Femur (tissue), 1 donor: ENCODE measurements at places on chromosomes 5 and 9.
A peak's percentile ranks its signal among the peaks of the same experiment; 100 is the strongest.

DNA sequence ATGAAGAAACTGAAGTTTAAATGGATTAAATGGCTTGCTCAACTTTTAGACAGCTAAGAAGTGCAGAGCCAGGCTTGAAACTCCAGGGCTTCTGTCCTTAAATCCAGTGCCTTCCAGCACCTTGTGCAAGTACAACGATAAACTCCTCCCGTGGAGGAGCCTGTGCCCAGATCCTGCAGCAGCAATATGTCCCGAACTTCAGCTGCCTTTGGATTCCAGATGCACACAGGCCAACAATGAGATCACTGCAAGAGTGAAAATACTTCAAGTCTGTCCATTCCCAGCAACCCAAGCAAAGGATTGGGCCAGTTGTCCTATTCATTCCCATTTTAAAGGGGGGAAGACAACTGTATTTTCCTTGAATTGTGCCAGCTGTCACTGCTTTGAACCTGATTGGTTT is 199.6 kb downstream of the CRB2 start:
- DNase-seq = no peak

DNA sequence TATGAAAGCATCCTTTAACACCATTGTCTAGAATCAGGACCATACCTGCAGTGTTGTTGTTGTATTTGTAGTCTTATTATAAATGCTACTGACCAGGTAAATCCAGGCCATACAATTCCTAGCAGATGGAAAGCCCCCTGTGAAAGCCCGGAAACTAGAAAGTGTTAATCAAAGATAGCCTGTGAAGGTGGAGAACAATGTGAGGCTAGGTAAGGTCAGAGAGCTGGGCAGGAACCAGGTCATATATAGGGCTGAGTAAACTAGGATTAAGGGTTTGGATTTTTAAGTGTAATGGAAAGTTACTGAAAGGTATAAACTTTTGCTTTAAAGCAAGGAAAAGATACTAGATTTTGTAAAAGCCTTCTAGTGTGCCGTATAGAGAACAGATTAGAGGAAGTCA is 6.7 kb downstream of the LRRC70 start:
- no peak for DNase-seq

DNA sequence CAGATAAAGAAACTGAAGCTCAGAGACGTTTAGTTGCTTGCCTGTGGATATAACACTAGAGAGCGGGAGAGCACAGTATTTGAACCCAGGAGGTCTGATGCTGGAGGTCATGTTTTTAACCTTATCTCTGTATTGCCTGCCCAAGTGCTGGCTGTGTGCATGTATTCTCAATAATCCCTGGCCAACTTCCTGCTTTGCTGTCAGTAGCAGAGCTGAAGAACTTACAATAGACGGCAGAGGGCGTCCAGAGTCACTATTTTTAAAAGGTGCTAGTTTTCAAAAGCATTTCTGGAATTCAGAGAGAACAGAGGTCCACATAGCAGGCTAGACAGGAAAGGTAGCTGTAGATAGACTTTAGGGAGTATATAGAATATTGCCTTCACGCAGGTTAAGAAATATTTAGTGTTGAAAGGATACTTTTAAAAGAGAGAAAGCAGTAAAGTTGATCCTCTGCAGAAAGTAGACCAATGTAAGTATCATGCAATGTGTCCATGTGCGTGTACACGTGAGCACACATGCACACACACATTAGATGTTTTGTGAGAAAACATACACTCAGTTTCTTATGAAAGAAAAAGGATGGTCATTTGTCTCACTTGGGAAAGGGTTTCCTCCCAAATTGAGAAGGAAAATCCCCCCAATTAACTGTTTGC is 46.3 kb downstream of the PTCD2 start:
- DNase-seq = peak; percentile 76

DNA sequence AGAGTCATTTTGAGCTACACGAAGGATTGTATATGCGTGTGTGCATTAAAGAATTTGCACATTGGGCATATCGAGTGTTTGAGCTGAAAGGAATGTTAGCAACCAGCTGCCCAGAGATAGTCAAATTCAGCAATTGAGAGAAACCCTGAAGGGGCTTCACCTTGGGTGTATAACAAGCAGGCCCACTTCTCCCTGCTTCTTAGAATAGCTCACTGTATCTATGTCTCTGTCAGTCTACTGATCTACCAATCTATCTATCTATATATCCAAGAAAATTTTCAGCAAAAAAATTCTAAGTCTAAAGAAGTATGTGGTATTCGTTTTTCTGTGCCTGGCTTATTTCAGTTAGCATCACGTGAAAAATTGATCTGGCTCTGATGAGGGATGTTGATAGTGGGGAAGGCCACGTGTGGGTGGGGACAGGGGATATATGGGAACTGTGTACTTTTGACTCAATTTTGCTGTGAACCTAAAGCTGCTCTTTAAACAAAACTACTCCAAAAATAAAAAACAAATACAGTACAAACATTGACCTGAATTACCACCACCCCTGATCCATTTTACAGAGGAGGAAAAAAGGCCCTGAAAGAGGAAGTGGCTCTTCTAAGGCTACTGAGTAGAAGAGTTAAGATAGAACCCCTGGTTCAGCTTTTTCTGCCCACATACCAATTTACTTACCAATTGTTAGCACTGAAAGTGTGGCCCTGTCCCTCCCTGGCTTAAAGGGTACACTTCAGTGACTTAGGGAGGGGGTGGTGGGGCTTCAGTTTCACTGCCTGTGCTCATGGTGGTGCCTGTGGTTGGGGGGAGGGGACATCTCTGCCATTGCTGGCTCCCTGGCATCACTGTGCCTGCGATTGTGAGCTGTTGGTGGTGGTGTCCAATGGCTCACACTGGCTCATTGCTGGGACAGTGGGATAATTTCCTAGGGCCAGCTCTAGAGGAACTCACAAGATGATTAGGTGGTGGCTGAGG is 141.8 kb downstream of the DOCK2 start:
- DNase-seq = no peak

DNA sequence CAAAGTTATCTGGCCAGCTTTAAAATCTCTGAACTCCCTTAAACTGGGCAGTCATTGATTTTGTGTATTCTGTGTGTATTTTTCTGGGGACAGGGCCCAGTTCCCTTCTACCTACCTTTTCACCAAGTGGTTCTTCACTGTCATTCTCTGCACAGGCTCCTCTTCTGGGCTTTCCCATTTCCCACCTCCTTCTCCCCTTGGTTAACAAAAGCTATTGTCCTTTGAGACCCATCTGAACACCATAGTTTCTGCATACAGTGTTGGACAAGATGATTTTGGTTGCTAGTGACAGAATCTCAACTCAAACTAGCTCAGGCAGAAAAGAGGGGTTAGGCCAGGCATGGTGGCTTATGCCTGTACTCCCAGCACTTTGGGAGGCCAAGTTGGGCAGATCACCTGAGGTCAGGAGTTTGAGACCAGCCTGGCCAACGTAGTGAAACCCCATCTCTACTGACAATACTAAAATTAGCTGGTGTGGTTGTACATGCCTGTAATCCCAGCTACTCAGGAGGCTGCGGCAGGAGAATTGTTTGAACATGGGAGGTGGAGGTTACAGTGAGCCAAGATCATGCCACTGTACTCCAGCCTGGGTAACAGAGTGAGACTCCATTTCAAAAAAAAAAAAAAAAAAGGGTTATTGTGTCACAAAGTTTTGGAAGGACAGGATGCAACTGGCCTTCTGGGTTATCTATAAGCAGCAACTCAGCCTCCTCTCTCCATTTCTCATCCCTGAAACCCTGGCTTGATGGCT is 31.0 kb upstream of the ANKRD34B start:
- DNase-seq = no peak

DNA sequence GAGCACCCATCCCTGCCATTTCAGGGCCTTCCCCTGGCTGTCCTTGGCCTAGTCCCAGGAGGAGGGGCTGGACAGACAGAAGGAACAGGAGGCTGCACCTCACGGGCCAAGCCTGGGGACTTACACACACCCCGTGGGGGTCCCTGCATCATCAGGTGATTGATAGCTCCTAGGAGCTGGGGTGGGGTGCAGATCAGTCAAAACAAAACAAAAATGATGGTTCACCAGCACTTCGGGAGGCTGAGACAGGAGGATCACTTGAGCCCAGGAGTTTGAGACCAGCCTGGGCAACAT is 169.3 kb downstream of the GAPVD1 start:
- no peak for DNase-seq

- peak; percentile 29 for DNase-seq
These were observed 165.6 kb downstream of the YTHDC2 start for GRCh38 chr5:113678924-113679575.

DNA sequence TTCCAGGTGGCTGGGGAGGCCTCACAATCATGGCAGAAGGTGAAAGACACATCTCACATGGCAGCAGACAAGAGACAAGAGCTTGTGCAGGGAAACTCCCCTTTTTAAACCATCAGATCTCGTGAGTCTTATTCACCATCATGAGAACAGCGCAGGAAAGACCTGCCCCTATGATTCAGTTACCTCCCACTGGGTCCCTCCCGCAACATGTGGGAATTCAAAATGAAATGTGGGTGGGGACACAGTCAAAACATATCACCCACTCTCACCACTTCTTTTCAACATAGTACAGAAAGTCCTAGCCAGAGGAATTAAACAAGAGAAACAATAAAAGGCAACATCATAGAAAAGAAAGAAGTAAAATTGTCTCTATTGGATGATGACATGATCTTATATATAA is 223.4 kb upstream of the SLC24A2 start:
- no peak for DNase-seq

- DNase-seq = no peak
These were observed 222.3 kb downstream of the ARRDC3 start for GRCh38 chr5:91160714-91161285.

DNA sequence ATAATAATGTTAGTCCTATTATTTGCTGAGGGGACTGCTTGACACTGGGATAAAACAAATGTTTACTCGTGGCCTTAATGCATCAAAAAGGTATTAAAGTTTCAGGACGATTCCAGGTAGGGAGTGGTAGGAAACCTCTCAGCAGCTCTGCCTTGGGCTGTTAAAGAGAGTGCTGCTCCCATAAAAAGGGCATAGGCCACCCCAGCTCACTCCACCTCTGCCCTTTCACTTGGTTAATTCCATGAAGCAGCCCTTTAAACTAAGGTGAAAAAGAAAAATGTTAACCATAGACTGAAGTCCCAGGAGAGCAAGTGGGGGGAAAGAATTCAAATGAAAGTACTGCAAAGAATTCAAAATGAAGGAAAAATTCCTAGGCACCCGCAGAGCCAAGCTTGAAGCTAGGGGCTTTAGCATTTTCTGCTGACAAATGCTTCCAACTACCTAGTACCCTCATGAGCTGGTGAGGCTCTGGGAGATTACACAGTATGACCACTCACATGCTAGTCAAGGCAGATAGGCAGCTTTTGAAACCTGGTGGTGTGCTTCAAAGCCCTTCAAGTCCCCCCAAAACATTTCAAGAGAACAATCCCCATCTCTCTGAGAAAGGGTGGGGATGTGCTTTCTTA is 8.5 kb downstream of the KLF9 start:
- DNase-seq = no peak

- no peak for DNase-seq
These were observed 69.6 kb upstream of the PRRC1 start for GRCh38 chr5:127447827-127448226.

GRCh38 chr9:110066929-110067716 is 140.8 kb downstream of the C9orf152 start:
- no peak for DNase-seq

GRCh38 chr5:61177070-61177469 is 14.8 kb upstream of the SMIM15 start:
- no peak for DNase-seq

DNA sequence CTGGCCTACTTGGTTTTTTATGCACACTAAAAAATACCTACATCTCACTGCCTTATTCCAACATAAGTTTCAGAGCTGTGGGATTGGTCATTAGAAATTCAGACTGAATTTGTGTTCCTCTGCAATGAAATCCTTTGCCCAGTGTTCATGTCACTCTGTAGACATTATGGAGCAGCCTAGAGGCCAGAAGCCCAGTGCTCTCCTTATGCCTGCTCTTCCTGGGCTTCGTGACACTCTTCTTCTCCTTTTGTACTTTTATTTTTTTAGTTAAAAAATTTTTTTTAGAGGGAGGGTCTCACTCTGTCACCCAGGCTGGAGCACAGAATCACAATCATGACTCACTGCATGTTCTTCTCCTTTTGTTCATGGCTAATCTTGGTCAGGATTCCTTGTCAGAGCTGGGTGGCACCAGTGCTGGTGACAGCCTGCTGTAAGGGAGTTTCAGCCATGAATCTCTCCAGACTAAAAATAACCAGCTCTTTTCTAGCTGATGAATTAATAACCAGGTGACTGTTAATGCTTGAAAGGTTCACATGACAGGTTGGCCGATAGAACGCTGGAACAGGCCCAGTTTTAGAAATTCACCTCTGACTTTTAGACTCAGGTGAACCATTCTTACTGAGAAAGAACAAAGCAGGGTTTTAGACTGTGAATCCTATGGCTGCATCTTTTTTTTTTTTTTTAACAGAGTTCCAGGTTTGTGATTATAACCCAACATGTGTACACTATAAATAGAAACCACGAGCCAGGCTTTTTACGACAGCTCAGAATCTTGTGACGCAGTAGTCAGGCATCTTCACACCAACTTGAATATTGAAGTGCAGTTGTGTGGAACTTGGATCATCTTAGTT is 34.1 kb upstream of the C5orf47 start:
- DNase-seq = no peak

DNA sequence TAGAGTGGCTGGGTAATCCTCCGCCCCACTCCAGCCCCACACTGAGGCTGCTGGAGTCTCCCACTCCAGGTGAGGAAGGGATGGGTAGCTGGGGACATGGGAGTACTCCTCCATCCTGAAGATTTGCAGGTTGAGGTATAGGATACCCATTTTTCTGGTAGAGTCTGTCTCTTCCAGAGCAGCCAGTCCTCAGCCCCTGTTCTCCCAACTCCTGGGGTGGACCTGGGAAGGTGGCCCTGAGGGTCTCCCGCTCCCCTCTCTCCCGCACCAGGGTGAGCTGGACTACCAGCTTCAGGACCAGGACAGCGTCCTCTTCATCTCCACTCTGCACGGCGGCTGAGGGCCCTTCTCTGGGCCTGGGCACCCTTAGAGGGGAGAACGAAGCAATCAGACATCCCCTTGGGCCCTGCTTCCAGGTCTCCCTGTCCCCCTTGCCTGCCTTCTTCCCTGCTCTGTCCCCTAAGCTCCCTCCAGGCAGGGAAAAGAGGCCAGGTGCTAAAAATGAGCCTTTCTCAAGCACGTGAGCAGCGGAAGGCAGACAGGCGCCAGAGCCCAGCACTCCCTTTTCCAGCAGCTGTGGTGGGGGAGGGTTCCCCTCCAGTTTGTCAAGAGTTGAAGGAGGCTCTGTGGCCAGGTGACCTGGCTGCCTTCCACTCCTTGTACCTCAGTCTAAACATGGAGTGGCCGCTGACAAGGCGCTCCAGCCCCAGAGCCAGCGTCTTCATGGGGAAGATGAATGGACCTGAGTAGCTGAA is 18.4 kb downstream of the URM1 start:
- DNase-seq = no peak

GRCh38 chr9:76032038-76032796 is 141.7 kb downstream of the PCSK5 start:
- no peak for DNase-seq

- DNase-seq = no peak
These were observed 15.1 kb upstream of the PHF19 start for GRCh38 chr9:120891884-120892747.

GRCh38 chr5:132257131-132258101 is at the start of gene PDLIM4:
PDLIM4 (plus strand) TSS chr5:132257696; CDS start chr5:132257735, 39 bp downstream.
- DNase-seq = peak; percentile 85

DNA sequence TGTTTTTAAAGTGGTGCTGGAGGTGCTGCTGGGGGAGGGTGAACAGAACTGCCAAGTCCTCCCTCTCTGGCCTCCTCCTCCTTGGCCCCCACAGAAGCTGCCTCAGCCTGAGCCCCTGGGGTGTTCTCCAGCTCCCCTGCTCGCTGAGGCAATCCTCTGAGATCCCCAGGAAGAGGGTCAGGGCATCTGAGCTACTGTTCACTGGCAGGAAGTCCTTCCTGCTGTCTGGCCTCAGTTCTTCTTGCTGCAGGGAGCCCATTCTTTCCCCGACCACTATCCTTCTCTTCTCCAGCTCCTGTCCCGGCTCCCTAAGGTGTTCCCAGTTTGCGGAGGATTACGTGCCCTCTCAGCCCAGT is 9.7 kb downstream of the CNTFR start:
- no peak for DNase-seq
